ENCODE measurements at places on chromosomes 5 and 9. TPM values are rescaled to one million over a fixed set of nuclear protein-coding genes. Genes with fewer than 3 reads are reported as not detected.

CACFD1 gene
- total RNA-seq = 3.8 TPM

PCDHAC1 gene
- not detected for total RNA-seq

PCDHA1 gene
- not detected for total RNA-seq

TAF11L5 gene
- not detected for total RNA-seq

SNCAIP gene
- total RNA-seq = not detected

ANKRD18B gene
- total RNA-seq = 1.2 TPM

OBP2B gene
- not detected for total RNA-seq

C5orf52 gene
- not detected for total RNA-seq

TPM2 gene
- 33.9 TPM for total RNA-seq

HK3 gene
- total RNA-seq = 1.2 TPM

- DNase-seq = no peak
These were observed 508 bp downstream of the MOCS2 start for GRCh38 chr5:53109056-53109442.

DNA sequence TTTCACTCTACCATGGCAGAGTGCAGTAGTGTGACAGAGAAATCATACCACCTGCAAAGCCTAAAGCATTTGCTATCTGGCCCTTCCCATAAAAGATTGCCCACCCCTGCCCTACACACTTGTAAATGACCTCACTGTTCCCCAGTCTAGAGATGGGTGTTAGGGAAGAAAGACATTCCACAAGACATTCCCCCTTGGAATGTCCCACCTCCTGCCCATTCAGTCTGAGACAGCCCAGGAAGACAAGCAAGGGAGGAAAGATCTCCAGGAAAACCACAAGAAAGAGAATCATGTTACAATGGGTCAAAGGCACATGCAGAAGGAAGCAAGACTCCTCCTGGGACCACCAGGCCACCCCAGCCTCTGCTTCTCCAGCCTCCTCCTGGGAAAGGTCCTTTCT lies 230.0 kb downstream of the AGTPBP1 start:
- DNase-seq = no peak

DNA sequence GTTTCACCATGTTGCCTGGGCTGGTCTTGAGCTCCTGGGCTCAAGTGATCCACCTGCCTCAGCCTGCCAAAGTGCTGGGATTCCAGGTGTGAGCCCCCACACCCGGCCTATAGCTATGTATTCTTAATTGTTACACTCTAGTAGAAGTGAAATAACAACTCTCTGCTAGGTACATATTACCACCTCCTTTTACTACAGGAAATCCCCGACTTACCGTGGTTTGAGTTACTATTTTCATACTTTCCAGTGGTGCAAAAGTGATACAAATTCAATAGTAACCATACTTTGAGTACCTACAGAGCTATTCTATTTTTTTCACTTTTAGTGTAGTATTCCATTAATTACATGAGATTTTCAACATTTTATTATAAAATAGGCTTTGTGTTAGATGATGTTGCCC lies 719 bp downstream of the ARL14EPL start:
- DNase-seq = no peak

DNA sequence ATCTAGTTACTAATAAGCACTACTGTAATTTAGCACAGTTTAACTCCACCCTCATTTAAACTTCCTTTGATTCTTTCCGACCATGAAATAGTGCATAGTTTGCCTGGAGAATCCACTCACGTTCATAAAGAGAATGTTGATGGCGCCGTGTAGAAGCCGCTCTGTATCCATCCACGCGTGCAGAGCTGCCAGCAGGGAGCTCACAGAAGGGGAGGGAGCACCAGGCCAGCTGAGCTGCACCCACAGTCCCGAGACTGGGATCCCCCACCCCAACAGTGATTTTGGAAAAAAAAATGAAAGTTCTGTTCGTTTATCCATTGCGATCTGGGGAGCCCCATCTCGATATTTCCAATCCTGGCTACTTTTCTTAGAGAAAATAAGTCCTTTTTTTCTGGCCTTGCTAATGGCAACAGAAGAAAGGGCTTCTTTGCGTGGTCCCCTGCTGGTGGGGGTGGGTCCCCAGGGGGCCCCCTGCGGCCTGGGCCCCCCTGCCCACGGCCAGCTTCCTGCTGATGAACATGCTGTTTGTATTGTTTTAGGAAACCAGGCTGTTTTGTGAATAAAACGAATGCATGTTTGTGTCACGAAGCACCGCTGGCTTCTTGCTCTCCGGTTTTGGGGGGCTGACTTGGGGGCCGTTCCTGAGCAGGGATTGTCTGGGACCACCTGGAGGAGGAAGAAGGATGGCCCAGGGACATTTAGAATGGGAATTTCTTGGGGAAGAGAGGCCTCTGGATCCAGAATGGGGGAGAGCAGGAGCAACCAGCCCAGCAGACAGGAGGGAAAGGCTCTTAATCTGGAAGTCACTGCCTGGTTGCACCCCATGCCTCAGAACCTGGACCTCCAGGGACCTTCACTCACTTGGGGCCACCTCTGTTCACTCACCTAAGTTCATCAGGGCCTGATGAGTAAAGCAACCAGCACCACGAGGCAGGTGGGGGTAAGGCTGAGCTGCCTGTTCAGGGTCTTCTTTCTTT lies 35.4 kb downstream of the CXXC5 start:
- no peak for DNase-seq

- no peak for DNase-seq
These were observed 33.4 kb downstream of the GRIA1 start for GRCh38 chr5:153523831-153524230.

GRCh38 chr5:81081461-81081835 lies 121.3 kb downstream of the RASGRF2 start:
- DNase-seq = no peak

DNA sequence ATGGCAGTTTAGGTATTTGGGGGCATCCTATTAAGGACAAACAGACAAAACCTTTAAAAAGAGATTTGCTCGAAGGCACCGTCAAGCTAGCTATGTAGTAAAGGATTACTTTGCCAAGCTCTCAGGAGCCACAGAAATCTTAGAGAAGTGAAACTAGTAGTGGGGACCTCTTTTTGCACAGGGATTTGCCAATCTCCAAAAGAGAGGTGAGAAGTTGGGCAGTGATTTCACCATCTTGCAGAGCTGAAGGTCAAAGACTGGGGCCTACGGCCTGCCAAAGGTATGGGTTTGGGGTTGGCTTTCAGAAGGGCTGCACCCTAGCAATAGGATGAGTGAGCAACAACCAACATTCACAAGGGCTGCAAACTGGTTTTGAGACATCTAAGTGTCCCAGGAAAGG lies 1.6 kb upstream of the FCN1 start:
- DNase-seq = no peak

DNA sequence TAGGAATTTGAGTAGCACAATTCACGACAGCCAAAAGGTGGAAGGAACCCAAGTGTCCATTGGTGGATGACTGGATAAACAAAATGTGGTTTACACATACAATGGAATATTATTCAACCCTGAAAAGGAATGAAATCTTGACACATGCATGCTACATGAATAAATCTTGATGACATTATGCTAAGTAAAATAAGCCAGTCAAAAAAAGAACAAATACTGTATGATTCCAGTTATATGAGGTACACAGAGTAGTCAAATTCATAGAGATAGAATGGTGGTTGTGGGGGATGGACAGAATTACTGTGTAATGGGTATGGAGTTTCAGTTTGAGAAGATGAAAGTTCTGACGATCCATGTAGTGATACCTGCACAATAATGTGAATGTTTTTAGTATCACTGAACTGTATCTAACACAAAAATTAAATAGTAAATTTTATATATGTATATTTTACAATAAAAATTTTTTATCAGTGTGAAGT lies 117.7 kb upstream of the GNA14 start:
- no peak for DNase-seq

DNA sequence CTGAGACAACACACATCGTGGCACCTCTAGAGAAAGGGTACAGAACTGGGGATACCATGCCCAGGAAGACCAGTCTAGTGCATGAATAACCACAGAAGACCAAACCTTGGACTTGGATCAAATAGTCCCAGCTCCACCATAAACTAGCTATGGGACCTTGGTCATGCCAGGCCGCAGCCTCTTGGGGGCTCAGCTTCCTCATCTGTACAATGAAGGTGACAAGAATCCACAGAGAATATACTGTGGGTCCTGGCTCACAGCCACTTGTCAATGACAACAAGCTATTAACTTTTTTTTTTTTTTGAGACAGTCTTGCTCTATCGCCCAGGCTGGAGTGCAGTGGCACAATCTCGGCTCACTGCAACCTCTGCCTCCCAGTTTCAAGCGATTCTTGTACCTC lies 3.9 kb downstream of the KYAT1 start:
- DNase-seq = no peak

- no peak for DNase-seq
These were observed 118.9 kb upstream of the CCDC180 start for GRCh38 chr9:97188545-97188944.

DNA sequence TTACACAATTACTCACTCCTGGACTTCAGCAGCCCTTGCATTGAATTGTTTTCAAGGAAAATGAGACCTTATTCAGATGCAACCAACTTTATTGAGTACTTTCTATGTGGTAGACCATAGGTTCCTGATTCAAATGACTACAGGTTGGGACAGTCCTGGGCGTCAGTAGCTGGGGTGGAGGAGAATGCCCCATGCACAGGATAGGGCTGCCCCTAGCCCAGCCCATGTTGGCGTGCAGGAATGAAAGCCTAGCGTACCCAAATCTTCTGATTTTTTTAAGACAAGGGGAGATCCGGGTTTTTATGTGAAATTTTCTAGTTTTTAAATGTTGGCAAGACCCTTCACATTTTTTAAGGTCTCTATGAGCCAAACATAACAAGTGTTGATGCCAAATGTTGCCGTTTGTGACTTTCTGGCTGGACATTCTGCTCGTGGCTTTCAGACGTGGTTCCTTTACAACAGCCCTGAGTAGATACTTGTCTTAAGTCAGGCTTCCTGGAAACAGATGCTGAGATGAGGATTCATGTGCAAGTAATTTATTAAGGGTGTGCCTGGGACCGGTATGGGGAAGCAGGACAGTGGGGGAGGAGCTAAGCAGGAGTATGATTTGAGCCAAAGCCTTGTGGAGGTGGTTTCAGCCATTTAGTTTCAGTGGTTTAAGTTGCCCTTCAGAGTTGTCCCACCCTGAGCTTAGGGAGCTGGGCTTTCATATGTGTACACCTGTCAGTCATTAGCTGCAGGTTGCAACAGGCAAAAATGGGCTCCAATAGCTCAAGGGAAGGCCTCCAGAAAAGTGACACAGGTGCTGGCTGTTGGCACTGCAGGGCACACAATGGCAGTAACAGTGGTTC lies 154.1 kb downstream of the NTRK2 start:
- DNase-seq = no peak

- no peak for DNase-seq
These were observed 40.2 kb upstream of the RAB3C start for GRCh38 chr5:58542709-58543108.

GRCh38 chr5:77498952-77499351 lies 6.8 kb upstream of the WDR41 start:
- DNase-seq = no peak

DNA sequence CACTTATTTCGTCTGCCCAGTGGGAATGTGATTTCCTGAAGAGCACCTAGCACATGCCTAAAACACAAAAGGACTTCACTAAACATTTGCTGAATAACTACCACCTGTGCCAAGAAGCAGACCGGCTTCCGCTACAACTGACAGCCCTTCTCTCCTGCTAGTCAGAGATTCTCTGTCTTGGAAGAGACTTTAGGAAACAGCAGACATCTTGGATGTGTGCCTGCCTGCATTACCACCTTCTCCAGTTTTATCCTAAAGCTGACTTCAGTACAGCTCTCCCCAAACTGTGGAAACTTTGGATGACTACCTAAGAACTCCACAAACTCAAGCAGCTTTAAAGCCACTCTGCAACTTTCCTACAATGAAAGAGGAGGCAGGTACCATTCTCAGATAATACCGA lies 116.5 kb upstream of the MAN2A1 start:
- no peak for DNase-seq

- DNase-seq = no peak
These were observed 42.4 kb downstream of the HOMER1 start for GRCh38 chr5:79471556-79471955.

GRCh38 chr9:123345567-123345955 lies 10.4 kb upstream of the CRB2 start:
- no peak for DNase-seq

GRCh38 chr5:76393035-76393680 lies 9.9 kb upstream of the IQGAP2 start:
- DNase-seq = no peak

- no peak for DNase-seq
These were observed 54.2 kb downstream of the FNBP1 start for GRCh38 chr9:129988607-129989361.

GRCh38 chr5:138287246-138287645 lies 12.8 kb upstream of the GFRA3 start:
- no peak for DNase-seq

DNA sequence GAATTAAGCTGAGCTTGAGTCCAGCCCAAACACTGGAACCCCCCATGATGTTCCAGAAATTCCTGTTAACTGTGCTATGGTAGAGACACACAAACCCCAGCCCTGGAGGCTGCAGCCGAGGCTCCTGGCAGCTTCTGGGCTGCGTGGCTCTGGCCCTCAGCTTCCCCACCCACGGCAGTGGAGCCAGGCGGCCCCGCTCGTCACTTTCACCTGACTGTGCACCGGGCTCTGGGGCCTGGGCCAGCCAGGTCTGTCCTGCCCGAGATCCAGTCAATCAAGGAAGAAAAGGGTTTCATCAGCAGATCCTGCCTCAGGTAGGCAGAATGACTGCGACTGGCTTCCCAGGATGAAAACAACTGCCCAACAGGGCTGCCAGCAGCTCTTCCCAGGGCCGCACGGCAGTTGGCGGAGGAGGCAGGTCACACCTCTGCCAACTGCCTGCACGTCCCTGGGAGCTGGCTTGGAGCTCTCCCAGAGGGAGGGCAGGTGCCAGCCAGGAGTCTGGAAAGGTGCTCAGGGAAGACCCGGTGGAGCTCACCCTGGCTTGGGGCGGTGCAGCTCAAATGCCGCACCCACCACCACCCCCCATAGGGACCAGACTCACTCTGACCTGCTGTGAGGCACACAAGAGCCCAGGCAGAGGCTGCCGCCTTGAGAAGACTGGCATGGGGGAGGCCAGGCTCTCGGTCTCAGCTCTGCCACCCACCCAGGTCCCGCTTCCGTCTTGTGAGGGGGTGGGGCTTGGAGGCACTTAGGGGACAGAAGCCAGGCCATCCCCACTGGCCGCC lies 20.7 kb downstream of the BRD3 start:
- no peak for DNase-seq

DNA sequence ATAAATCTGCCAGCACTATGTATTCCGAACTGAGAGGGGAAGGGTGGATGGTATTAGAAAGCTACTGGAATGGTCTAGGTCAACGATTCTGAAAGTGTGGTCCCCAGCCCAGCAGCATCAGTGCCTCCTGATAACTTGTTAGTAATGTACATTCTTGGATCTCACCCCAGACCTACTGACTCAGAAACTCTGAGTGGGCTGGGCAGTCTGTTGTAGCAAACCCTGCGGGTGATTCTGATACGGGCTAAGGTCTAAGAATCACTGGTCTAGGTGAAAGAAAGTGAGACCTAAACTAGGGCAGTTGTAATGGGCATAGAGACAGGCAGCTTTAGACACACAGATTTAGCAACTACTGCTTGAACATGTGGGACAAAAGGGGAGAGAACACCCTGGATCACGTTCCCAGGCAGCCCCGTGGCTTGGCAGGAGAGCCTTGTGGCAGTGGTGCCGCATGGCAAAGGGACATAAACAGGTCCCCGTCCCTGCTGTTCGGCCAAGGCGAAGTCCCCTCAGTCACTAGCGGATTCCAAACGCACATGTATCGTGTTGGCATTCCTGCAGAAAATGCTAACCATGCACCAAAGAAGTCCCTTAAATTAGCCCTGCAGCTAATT lies 216.3 kb downstream of the TTLL11 start:
- no peak for DNase-seq

GRCh38 chr9:21081999-21082398 lies 4.3 kb upstream of the IFNB1 start:
- DNase-seq = no peak

GRCh38 chr9:19162956-19163355 lies 35.7 kb upstream of the PLIN2 start:
- no peak for DNase-seq
